NCI-H1048 (cell line): ENCODE measurements at places on chromosomes 2 and 18.

GRCh38 chr2:85008252-85008651 lies 37.3 kb downstream of the KCMF1 start:
- DNase-seq: no peak

GRCh38 chr2:9897331-9897737 lies 54.1 kb downstream of the TAF1B start:
- no peak for DNase-seq

DNA sequence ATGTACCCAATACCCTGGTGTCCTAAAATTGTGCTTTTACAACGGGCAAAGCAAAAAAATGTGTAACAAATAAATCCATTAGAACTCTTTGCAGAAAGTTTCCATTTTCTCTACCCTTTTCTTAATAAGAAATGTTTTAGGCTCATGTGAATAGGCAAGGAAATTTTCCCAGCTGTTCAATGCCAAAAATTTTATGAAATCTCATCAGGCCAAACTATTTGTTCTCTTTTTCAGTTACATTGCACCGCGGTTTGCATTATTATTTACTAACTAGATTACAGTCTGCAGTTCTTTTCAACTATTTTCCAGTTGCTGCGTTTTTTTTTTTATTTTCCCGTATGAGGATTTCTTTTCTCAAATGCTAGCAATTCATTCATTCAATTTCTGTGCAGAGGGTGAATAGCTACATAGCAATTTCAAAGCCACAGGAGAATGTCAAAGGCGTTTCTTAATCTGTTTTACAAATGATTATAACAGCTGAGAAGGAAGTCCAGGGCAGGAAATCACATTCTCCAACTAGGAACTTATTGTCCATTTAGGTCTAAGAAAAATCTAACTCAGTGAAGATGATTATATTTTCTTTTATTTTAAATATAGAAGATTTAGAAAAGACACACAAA lies 367.5 kb upstream of the MMADHC start:
- DNase-seq: no peak

DNA sequence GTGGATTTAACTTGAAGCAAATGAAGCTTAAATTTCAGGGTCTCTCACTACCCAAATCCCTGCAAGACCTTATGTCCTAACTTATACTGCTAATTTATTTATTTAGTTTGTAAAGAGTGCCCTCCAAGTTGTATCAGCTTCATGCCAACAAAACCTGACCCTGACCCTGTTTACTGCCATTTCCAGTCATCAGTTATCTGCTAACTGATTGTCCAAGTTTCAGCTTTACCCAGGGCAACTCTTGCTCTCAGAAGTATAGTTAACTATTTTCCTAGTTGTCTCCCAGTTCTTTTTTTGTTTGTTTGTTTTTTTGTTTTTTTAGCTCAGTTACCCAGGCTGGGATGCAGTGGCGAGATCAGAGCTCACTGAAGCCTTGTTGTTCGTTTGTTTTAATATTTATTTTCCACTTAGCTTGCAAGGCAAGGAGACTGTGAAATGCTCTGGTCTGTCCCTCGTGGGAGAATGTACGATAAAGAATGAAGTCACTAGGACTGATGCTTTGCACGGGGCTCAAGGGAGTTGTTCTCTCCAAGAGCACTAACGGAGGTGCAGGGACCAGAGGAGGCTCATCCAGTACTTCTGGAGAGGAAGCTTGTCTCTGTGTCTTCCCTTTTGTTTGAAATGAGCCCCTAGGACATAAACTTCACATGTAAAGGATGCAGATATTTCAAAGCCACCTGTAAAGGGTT lies 35.3 kb downstream of the MYOM1 start:
- DNase-seq: no peak

DNA sequence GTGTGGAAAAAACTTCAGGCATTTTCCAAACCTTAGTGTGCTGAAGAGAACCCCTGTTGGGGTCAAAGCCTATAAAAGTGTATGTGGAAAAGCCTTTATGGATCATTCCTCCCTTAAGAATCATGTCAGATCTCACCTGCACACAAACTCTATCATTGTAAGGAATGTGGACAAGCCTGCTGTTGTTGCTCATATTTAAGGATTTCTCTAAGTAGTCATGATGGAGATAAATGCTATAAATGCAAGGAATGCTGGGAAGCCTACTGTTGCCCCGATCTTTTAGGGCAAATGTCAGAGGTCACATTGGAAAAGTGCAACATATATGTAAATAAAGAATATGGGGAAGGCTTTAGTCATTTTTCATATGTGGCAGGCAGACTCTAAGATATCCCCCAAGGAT lies 129.5 kb downstream of the ICOS start:
- DNase-seq: no peak

GRCh38 chr2:195590199-195590860 lies 66.7 kb upstream of the SLC39A10 start:
- DNase-seq: no peak

DNA sequence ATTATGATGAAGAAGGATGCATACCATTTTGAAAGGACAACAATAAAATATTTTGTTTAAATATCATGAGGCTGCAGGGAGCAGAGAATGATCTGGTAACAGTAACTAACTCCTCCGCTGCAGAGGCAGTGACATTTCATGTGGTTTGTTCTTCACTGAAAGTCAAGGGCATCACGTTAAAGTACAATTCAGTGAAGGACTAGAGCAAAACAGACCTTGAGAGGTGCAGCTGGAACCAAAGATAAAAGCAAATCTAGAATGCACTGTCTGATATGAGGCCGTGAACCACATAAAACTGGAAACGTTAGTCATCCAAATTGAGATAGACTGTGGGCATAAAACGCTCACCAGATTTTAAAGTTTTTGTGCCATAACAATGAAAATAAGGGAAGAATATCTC lies 522.9 kb upstream of the TNP1 start:
- no peak for DNase-seq

DNA sequence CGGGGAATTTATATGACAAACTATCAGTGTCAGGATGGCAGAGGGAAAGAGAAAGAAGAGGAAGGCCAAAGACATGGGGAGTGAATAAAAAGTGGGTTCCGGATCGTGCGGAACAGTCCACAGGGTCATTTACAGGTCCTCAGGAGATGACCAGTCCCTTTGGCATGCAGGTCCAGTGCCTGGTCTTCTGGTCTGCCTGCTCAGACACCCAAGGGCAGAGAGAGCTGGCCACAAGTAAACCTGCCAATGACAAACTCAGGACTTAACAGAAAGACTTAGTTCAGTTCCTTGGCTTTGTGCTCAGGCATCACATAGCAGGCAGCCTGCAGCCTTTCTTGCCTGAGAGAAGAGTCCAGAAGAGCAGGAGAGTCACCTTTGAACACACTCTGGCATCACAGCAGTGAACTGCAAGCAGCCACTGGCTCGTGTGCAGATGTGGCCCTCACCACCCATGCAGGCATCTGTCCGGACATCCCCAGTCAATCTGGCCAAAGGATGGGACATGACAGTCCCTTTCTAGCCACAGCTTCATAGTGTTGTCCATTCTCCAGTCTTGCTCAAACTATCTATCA lies 14.0 kb downstream of the TMEM127 start:
- DNase-seq: no peak

DNA sequence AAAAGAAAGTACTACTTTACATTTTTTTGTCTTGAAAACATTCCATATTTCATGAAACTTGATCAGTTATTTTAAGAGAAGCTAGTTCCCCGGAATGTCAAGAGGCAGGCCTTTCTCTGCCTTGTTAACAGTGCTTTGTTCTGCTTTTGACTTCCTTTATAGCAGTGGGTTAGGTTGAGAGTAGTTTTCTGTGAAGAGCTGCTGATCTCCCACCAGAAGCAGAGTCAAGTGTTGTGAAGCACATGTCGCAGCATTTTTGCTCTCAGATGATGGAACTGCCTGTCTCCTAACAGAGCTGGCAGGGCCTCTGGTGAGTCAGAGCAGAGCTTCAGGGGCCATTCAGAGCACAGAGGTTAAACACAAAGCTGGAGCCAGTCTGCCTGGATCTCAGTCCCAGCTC lies 871.8 kb downstream of the SLC4A3 start:
- no peak for DNase-seq

- DNase-seq: no peak
Measured at GRCh38 chr2:210913461-210913860, 357.1 kb downstream of the CPS1 start.

GRCh38 chr2:64277101-64277849 lies 133.1 kb upstream of the PELI1 start:
- DNase-seq: peak; percentile 63

DNA sequence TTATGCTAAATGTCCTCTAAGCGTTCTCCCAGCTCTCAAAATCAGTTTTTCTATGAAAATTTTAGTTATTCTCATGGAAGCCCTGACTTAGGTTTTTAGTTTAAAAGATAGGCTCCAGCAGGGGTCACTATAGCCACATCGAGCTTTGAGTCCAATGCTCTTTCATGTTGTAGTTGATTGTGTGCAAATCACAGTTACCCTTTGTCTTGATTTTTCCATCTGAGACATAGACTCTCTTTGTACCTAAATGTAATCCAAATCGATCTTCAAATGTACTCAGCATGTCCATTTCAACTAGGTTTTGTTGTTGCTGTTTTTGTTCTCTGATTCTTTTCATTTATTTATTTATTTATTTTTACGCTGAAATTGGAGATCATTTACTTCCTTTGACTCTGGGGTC lies 26.4 kb upstream of the MSTN start:
- DNase-seq: peak; percentile 2

GRCh38 chr2:108855194-108855593 lies 68.6 kb downstream of the CCDC138 start:
- DNase-seq: no peak

- no peak for DNase-seq
Measured at GRCh38 chr2:71926876-71927756, 220.5 kb downstream of the CYP26B1 start.

- no peak for DNase-seq
Measured at GRCh38 chr18:49519101-49519971, 32.3 kb upstream of the C18orf32 start.

DNA sequence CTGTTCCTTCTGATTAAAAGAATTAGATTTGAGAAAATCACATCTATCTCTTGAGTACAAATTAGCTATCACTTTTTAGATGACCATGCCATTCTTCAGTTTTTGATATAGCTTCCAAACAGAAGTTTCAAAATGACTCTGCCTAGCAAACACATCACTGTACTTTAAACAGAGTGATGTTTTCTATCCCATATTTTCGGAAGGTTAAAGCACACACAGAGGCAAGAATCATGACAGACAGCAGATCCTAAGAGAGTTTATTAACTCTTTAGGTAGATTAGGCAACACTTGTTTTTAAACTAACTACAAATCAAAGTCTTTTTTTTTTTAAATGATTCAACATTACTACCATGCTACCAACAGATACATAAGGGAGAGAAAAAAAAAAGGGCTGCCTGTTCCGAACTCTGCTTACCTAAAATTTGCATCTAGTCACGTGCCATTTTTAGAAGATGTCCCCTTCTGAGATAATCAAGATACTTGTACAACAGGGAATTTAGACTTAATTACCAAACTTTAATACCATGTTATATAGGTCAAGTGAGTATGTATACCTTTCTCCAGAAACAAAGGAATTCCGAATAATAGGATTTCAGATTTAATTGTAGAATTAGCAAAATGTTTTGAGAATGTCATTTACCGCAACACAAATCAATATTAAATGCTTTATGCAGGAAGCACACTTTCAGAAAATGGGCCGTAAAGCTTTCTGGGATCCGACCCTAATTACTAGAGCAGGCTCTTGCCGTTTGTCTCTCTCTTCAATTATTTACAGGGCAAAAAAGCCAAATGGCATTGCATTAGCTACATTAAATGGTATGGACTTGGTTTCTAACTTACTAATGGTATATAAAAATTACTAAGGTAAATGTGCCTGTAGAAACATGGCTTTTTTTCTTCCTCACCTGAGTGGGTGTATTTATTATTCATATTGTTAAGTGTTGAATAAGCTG lies 2.6 kb downstream of the RBMS1 start:
- DNase-seq: no peak

- DNase-seq: no peak
Measured at GRCh38 chr18:65464361-65464760, 286.5 kb upstream of the CDH7 start.

GRCh38 chr2:100105678-100106054 lies 36.7 kb downstream of the AFF3 start:
- DNase-seq: no peak

- no peak for DNase-seq
Measured at GRCh38 chr2:9548506-9548905, 7.1 kb downstream of the ADAM17 start.

GRCh38 chr2:71940695-71941094 lies 207.0 kb downstream of the CYP26B1 start:
- no peak for DNase-seq

DNA sequence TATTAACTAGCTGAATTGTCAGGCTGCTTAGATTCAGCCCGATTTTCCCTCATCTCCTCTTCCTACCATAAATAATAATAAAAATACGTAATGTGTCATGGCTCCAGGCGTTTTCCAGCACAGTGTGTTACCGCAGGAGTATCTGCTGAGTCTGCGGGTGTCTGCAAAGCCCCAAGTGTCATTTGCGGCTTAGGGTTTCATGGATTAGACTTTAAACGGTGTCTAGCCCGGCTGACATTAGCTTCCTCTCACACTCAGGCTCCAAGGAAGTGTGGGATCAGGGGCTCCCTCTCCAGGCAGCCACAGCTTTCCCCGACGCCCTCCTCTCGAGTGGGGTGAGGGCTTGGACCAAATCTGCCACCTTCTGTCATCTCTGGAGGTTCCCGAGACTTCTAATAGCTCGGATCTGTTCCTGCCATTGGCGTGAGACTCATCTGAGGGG lies 14.1 kb upstream of the HOXD1 start:
- no peak for DNase-seq

GRCh38 chr18:63897072-63897471 lies 9.6 kb downstream of the SERPINB2 start:
- no peak for DNase-seq

- DNase-seq: no peak
Measured at GRCh38 chr18:55699233-55699765, 111.3 kb upstream of the TCF4 start.

- no peak for DNase-seq
Measured at GRCh38 chr18:13580351-13580750, 146.0 kb downstream of the FAM210A start.

DNA sequence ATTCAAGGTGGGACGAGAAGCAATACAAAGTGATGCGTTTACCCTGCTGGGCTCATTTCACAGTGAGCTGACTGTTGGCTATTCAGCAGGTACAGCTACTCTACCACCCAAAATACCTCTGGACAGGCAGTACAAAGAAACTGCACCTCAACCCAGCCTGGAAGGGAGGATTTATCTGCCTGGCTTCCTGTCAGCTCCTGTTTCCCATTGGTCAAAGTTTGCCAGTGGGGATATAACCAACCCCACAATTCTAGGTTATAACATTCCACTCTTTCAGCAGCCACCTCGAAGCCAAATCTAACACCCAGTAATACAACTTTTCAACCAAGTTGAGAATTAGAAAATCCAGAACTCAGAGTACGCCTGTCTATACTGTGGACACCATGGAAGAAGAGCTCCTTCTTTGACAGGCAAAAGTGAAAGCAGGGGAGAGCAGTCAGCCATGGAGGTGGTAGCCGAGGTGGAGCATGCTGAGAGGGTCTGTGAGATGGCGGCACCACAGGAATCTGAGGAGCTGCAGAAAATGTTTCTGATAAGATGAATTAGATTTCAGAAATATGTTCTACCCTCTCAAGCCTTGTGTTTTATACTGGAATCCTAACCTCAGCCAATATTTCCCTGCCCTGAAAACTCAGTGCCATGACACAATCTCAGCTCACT lies 10.8 kb downstream of the DUSP19 start:
- no peak for DNase-seq
